ENCODE measurements at places on chromosomes 7 and 10.
A peak's percentile ranks its signal among the peaks of the same experiment; 100 is the strongest.

DNA sequence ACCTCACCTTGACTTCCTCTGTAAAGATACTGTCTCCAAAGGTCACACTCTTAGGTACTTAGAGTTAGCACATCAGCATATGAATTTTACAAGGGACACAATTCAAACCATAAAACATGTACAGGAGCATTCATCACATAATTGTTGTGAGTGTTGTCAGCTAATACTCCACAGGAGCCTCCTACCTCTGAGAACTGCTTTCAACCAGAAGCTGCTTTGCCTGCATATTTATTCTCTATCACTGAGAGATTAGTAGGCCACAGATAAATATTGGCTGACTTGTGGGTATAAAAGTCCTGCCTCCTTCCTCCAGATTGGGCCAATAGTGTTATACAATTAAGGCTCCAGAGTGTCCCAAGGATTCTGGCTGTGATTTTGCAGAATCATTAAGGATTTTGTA, 1207.0 kb downstream of the XPNPEP1 start:
- no peak for DNase-seq

- DNase-seq, result no peak
Measured at GRCh38 chr7:149562602-149563001, 65.0 kb upstream of the ZNF746 start.

DNA sequence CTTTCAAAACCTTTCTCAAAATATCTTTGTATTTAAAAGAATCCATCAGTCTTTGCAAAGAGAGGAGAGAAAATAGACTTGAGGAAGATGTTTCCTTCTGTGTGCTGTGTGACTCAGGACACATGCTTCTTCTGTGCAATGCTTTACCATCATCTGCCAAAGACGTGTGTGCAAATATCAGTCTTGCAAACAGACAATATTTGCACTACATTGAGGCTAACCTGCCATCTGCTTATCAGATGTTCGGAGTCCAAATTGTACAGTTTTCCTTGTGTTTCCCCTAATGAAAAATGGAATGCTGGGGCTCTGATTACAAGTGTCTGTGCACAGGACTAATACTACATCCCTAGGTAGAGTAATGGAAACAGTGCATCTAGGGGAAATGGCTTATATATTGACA, 353.1 kb upstream of the LRRTM3 start:
- DNase-seq, result no peak

DNA sequence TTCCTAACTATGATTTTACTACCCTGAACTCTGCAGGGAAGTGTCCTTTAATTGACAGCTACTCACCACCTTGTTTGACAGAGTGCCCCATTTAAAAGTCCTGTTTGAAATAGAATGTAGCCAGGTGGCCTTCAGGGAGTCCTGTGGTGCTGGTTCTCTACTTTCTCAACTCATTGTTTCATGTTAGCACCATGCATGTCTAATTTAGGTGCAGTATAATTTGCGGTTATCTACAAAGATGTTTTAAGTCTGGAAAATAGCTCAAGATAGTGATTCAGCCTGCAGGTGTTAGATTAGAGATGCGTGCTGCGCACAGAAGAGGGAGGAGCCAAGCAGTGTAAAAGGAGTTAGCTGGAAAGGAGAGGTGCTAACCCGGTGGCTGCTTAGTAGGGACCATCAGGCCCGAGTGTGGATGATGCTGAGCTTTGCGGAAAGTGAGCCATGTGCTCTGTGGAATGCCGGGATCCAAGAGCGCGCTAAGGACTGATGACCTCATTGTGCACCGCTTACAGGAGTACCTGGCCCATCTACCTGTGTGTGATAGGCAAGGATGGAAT, 1.2 kb downstream of the CCM2 start:
- DNase-seq, result peak; percentile 42

DNA sequence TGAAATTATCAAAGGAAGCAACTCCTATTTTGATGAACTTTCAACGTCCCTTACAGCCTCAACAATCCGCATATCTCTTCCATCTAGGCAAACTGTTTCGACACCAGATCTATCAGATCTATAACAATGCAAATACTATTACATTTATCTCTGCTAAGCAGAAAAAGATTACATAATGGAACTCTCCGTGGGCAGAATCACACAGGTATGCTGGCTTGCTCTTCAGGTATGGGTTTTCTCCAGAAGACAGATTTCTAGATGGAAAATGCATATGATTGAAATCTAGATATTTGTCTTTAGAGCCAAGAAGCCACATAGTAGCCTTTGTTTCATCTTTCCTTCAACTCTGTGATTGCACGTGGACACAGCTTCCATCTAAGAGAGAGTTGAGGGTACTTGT, 38.6 kb downstream of the ADAM12 start:
- DNase-seq, result no peak

DNA sequence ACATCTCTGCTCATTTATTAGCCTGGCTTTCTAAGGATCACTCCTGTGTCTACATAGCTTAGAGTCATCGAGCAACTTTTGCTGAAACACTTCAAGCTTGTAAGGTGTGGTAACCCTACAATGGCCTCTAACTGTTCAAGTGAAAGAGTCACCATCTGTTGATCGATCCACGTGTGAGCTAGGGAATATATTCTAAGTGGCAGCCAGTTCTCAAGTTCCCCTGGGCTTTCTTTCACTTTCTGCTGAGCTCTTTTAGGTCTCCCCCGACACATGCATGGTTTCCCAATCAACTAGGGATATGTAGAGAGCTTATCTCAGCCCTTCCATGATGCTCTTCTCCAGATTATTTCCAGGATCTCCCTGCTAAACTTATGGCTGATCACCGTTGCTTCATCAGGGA, 15.5 kb downstream of the AOAH start:
- no peak for DNase-seq

GRCh38 chr10:24920907-24921881, 31.2 kb downstream of the PRTFDC1 start:
- DNase-seq, result peak; percentile 8

- DNase-seq, result no peak
Measured at GRCh38 chr10:116126239-116126638, 146.8 kb downstream of the GFRA1 start.

DNA sequence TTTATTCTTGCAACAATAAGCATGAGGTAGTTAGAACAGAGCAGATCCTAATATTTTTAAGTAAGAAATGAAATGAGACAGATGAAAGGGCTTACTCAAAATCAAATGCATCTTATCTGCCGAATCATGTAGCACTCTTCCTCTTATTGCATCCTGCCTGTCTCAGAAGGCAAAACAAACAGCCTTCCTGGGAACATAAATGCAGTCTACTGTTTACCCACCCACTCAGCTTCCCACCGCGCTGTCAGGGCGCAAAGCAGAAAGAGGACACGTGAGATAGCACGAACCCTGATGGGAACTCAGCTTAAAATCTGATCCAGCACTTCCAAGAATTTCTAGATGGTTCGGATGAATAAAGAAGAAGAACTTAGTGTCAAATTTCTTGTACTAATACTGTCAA, 114.4 kb upstream of the CDK1 start:
- no peak for DNase-seq

GRCh38 chr7:91771394-91771793, 109.1 kb downstream of the MTERF1 start:
- DNase-seq, result no peak

DNA sequence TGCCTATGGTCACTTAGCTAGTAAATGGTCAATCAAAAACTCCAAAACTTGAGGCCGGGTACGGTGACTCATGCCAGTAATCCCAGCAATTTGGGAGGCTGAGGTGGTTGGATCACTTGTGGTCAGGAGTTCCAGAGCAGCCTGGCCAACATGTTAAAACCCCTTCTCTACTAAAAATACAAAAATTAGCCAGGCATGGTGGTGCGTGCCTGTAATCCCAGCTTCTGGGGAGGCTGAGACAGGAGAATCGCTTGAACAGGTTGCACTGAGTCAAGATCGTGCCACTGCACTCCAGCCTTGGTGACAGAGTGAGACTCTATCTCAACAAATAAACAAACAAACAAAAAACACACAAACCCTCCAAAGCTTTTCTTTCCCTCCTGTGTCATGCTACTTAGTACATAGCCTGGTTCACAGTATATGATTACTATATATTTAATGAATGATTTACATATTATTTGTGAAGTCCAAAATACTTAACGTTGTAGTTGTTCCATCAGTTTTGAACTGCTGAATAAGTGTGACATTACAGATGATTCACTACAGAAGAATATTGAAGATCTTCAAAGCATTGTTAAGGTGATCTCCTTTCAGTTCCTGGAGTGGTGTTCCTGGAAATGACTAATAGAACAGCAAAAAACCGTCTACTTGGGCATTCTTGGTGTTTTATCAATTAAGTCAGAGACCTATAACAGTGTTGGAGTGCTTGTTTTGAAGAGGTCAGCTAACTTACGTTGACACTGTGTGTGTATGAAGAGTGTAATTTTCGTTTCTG, 72.9 kb downstream of the ADK start:
- no peak for DNase-seq

GRCh38 chr10:68261132-68261856, 29.4 kb upstream of the ATOH7 start:
- no peak for DNase-seq

DNA sequence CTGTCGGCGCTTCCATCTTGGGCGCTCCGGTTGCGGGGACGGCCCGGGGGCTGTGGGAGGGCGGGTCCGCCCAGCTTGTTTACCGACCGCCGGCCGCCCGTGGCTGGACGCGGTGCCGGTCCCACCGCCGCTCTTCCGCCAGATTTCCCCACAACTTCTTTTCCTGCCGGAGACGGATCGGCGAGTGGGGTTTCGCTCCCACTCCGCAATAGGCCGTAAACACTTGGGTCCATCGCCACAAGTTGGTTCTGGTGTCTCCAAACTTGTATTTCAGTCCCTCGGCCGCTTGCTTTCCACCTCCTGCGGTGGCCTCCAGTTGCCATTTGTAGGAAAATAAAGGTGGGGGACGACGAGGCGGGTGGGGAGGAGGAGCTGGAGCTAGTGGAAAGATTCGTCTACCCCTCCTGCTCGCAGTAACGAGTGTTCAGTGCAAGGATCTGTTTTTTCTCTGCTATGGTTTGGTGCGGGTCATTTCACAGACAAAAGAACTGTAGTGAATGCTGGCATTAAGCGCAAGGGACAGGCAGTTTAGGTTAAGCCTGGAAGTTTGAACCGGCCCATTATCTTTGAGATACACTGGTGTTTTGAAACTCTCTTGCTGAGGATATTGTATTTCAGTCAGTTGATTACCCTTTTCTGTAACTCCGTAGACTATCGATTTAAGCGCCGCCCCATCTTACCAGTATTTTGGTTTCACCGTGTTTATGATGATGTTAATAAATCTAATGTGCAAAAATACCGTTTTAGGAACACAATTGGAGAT, 24.3 kb upstream of the ZRANB1 start:
- DNase-seq, result peak; percentile 4

DNA sequence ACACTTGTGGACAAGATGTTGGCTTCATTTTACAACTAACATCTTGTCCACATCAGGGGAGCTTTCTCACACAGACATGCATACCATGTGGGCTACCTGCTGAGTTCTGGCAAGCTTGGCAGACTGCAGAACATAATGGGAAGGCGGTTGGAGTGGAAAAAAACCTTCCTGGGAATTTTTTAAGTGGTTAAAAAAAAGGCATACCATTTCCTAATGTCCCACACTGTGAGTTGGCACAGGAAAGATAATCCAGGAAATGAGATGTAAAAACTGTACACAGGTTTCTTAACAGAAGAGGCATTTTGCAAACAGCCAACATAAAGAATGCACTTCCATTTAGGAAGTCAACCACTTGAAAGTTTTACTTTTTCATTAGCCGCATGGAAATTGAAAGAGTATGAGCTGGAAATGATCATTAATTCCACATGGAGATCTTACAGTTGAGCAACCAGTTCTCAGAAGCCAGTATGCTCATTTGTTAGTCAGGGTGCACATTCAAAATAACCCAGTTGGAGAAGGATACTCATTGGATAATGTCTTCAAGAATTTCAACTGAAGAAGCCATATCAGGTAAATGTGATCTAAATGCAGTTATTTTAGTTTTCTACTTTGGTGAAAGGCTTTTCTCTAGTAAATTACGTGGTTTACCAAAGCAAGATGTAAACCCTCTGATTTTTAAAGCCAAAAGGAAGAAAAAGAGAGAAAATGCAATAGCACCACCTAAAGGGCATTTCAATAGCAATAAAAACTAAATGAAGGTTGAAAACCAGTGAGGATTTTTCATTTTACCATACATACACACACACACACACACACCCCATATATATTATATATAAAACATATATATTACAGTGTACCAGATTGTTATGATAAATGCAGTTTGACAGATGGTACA, 194.0 kb downstream of the TAX1BP1 start:
- DNase-seq, result no peak

DNA sequence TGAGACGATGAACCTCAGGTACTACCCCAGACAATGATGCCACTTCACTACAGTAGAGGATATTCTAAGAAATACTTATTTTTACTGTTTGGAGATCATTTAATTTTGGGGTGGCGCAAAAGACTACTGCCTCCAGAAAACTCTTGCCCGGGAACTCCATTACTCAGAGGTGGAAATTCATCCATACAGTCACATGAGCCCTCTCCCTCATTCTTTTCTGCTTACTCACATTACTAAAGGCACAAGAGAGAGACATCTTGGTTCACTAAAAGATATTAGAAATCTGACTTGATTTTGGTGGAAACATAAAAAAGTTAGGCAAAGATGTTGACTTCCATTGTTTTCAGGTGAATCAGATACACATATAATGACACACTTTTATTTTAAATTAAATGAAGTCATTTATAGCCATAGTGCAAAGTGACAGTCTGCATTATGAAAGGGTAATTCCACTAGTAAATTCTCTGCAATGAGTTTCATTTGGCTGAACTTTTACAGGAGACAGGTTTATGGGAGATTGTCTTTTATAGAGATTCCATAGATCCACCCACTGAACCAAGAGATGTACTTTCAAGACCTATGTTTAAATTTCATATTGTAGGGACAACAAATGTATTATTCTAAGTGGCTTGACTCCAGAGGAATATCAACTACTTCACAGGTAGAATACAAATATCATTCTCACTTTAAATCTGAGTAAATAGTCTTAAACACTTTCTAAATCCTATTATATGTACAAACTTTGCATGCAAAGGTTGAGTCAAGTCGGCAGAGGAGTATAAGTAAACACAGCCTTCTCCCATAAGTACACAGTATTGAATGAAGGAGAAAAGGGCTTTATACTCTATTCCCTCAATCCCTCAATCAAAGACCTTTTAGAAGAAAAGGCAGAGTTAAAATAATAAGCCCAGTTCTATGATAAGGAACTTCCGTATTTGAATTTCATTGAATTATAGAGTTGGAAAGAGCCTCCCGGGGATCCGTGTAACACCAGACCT, 18.8 kb downstream of the NEBL start:
- no peak for DNase-seq

DNA sequence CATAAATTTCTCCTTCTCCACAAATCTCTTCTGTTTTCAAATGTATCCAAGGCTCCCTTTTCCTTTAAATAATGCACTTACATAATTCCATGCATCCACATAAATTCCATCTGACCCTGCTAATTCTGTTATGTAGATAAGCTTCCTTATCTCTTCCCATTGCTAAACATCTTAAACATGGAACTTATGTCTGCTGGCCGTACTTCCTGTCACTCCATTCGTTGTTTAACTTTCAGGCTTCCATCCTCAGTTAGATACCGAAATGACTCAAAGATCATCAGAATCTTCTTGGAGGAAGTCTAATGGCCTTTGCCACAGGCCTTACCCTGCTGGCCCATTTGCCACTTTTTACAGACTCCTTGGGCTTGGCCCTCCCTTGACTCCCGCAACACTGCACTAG, 330.9 kb downstream of the GFRA1 start:
- no peak for DNase-seq

Data from stimulated activated CD8-positive, alpha-beta memory T cell treated with anti-CD3 and anti-CD28 coated beads, Interleukin-12 subunit alpha, Interleukin-12 subunit beta, amount 100 ng/mL, for 4 hours (primary cell).